Activated naive CD4-positive, alpha-beta T cell treated with Interleukin-2 at 50 U/mL for 16 hours (primary cell): ENCODE measurements at places on chromosomes 1 and 21.

DNA sequence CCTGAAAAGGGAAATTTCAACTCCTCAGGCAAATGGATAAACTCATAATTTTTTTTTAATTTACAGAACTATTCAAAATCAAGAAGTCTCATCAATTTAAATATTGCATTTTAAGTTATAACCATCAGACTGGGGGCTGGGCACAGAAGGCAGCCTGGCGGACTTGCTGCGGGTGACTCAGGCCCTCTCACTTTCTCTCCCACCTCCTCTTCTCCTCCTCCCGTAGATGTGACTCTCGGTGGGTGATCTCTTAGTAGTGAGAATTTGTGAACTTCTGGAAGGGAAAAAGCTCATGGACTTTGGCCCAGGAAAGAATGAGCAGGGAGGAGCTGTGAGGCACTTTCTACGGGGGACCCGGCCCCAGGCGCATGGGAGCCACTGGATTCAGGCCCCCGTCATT lies 32.9 kb downstream of the CLIC6 start:
- no peak for DNase-seq

DNA sequence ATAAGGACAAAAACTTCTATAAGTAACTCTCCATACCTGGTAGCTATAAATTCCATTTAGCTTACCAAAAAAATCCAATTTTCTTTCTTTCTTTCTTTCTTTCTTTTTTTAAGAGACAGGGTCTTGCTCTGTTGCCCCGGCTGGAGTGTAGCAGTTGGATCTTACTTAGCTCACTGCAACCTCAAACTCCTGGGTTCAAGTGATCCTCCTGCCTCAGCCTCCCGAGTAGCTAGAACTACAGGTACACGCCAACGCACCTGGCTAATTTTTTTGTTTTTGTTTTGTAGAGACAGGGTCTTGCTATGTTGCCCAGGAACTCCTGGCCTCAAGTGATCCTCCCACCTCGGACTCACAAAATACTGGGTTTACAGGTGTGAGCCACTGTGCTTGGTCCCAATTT lies 75.5 kb downstream of the EPS15 start:
- no peak for DNase-seq

DNA sequence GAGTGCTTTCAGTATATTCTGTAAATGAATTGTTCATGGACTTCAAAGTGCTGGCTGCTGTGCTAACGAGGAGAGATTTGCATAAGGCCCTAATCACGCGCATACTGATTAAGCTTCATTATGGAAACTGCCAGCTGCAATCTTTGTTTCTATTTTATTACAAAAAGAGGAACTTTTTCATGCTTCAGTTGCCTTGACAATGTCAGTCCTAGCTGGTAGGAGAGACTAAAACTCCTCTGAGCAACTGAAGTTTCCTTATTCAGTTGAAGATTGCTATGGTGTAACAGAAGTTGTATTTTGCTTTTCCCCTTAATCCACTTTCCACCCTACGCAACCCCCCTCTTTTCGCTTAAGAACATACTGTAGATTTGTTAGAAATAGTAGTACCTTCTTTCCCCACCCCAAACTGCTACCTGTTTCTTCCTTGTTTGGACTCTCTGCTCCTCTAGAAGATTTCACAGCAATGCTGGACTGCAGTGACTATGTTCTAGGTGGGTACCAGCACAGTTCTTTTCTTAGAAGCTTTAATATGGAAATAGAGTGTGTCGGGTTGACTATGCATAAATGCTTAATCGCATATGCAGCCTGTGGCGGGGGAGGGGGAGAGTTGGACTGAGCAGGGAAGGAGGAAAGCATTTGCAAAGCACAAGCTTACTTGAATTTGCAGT lies 108.3 kb downstream of the POU2F1 start:
- DNase-seq = no peak

- DNase-seq = no peak
These were observed at the start of gene TFF3 for GRCh38 chr21:42315296-42315891. TSS of gene TFF3 (minus strand) at chr21:42315409. CDS start at chr21:42315374, 35 bp downstream.

GRCh38 chr1:27666791-27667254 lies 5.2 kb downstream of the IFI6 start:
- no peak for DNase-seq

- DNase-seq = no peak
These were observed 599.0 kb downstream of the LMO4 start for GRCh38 chr1:87927391-87928280.

GRCh38 chr1:65149351-65150107 lies 1.5 kb downstream of the AK4 start:
- DNase-seq = no peak

GRCh38 chr1:54122135-54122751 lies 30.6 kb downstream of the CDCP2 start:
- DNase-seq = no peak

GRCh38 chr1:108057541-108057940 lies 92.6 kb upstream of the VAV3 start:
- DNase-seq = no peak

- no peak for DNase-seq
These were observed 779 bp downstream of the BEND5 start for GRCh38 chr1:48775831-48776392.

DNA sequence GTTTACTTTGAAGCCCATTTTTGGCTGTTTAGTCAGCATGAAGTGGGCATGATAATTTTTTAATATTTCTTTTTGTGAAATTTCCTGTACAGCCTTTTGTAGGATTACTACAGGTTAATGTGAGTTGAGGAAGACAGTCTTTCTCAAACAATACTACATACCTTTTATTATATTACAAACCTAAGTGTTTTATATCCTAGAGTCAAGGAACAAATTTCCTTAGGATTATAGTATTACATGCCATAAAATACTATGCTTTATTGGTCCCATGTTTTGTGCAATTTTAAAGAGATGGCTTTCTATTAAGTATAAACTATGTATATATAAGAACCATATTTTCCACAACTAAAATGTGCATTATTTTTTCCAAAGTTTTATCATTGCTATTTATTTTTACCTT lies 9.2 kb upstream of the CHAF1B start:
- no peak for DNase-seq

GRCh38 chr21:38333301-38334272 lies 76.8 kb downstream of the KCNJ15 start:
- no peak for DNase-seq

DNA sequence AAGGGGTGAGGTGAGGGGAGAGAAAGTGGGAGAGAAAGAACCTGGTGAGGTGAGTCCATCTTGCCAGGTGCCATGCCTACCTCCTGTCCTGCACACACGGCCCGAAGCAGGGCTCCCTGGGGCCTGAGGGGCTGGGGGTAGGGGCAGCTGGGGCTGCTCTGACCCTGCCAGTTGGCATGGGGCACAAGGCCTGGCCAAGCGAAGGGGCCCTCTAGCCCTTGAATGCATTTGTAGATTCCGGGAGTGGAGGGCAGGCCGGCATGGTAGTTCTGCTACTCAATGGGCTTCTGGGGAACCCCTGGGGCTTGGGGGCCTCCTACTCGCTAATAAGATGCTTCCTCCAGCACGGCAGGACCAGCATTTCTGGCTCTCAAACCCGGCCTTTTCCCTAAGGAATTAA lies 3.6 kb upstream of the PRDM16 start:
- no peak for DNase-seq

DNA sequence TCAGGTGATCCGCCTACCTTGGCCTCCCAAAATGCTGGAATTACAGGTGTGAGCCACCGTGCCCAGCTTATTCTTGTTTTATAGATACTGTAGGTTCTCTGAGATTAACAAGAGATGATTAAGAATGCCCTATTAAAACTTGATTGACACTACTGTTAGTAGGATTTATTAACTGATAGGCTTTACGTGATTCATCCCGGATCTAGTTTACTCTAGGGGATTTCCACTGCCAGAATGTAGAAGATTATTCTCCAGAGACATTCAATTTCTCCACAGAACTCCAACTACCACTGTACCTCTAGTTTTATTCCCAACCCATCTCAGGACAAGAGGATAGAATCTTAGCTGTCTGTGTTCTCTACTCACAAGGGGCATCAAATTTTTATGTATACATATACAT lies 26.3 kb upstream of the RBM34 start:
- DNase-seq = no peak

DNA sequence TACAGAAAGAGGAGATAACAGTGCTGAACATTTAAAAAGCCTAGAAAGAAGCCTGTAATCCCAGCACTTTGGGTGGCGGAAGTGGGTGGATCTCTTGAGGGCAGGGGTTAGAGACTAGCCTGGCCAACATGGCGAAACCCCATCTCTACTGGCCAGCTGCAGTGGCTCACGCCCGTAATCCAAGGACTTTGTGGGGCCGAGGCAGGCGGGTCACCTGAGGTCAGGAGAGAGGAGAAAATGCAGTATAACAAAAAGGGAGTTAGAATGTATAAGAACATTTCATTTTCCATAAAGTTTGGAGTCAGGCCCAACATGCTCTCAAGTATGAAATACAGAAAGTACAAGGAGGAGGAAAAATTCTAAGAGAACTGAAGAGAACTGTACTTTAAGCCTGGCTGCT lies 134.5 kb downstream of the SMYD3 start:
- DNase-seq = no peak

- no peak for DNase-seq
These were observed 4.9 kb downstream of the MTHFR start for GRCh38 chr1:11800756-11801433.

GRCh38 chr1:156401681-156402081 lies 32.7 kb downstream of the RHBG start:
- DNase-seq = no peak

DNA sequence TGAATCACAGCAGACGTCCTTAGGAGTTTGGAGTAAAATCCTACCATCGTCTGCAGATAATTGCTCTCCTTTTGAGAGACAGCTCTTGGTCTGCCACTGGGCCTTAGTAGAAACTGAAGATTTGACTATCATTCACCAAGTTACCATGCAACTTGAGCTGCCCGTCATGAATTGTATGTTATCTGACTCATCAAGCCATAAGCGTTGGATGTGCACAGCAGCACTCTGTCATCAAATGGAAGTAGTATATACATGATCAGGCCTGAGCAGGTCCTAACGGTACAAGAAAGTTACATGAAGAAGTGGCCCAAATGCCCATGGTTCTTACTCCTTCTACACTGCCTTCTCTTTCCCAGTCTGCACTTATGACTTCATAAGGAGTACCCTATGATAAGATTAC lies 317.8 kb downstream of the GPATCH2 start:
- DNase-seq = no peak

- no peak for DNase-seq
These were observed 134.7 kb downstream of the HLX start for GRCh38 chr1:221013691-221014660.

DNA sequence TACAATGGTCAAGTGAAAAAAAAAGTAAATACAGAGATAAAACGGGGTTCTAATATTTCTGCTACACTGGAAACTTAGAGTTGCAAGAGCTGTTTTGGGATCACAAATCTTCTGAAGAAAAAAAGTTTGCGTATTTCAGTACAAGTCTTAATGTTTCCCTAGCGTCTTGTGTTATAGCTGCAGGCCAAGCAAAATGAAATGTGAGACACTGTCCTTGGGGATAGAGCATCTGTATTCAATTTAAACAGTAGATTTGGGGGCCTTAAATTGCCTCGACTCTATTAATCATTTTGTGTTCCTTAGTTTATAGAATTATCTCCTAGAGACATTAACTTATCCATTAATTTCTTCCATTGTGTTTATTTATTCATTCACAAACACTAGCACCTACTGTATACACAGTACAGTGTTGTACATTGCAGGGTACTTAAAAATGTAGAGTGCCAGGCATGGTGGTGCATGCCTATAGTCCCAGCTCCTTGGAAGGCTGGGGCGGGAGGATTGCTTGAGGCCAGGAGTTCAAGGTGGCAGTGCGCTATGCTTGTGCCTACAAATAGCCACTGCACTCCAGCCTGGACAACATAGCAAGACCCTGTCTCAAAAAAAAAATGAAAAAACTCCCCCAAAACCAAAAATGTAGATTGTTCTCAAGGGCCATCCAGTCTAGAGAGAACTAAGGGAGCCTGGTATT lies 7.9 kb downstream of the DISC1 start:
- no peak for DNase-seq

DNA sequence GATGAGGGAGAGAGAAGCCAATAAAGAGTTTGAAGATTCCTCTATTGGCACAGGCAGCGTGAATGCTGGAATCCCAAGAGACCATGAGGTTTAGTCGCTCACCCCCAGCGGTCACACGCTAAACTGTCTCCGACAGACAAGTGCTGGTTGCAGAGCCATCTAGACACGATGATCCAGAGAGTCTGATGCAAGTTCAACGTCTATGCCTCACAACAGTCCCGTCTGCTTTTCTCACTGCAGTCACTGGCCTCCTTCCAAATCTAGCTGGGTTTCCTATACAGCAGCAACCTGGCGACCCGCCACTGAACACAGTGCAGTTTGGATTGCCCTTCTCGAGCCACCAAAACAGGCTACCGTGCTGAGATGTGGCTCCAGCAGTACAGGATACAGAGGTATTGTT lies 98.6 kb upstream of the KRTAP19-8 start:
- no peak for DNase-seq

GRCh38 chr1:245501633-245502032 lies 346.8 kb downstream of the KIF26B start:
- DNase-seq = no peak

GRCh38 chr1:33301273-33301984 lies 19.5 kb downstream of the A3GALT2 start:
- DNase-seq = no peak

- peak; percentile 80 for DNase-seq
These were observed 19.9 kb downstream of the ATP8B2 start for GRCh38 chr1:154344977-154345837.

- no peak for DNase-seq
These were observed 296.6 kb downstream of the OMA1 start for GRCh38 chr1:58249737-58250586.

DNA sequence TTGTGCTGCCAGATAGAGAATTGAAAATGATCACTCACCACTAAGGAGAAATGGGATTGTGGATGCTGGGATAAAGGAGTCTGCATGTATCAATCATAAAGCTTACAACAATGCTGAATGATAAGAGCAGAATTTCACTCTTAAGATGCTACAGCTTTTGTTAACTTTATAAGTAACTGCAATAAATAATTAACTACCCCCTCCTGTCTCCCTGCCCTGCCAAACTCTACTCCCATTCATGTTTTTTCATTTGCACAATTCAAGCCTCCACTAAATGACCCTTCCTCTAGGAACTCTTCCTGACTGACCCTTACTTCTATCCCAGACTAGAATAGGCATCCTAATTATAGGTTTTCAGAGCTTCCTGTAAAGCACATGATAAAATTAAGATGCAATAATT lies 14.9 kb downstream of the MTF1 start:
- DNase-seq = no peak

- peak; percentile 75 for DNase-seq
These were observed 704 bp upstream of the CRABP2 start for GRCh38 chr1:156705918-156706656.

- DNase-seq = no peak
These were observed 73.8 kb downstream of the POU2F1 start for GRCh38 chr1:167294528-167294927.

GRCh38 chr1:247210062-247210375 lies 38.2 kb upstream of the ZNF124 start:
- no peak for DNase-seq

- DNase-seq = peak; percentile 11
These were observed 84.8 kb downstream of the KCND3 start for GRCh38 chr1:111904478-111905218.

- DNase-seq = no peak
These were observed 113.2 kb downstream of the TRABD2B start for GRCh38 chr1:47883963-47884362.

GRCh38 chr1:16387201-16388188 lies 20.5 kb downstream of the SZRD1 start:
- no peak for DNase-seq

GRCh38 chr1:228061411-228062084 lies 21.0 kb upstream of the ARF1 start:
- no peak for DNase-seq
